Activated CD8-positive, alpha-beta T cell treated with anti-CD3 and anti-CD28 coated beads for 36 hours (primary cell): ENCODE measurements at places on chromosomes 6 and 20. TPM values are rescaled to one million over a fixed set of nuclear protein-coding genes. Genes with fewer than 3 reads are reported as not detected.

PPP1R3G gene
- 0.14 TPM for total RNA-seq

PNISR gene
- 121 TPM for total RNA-seq

IL20RA gene
- not detected for total RNA-seq

PGC gene
- not detected for total RNA-seq

MCCD1 gene
- total RNA-seq = not detected

SFTA2 gene
- total RNA-seq = not detected

AVP gene
- not detected for total RNA-seq

HLA-DOA gene
- 8.1 TPM for total RNA-seq

NKAPL gene
- not detected for total RNA-seq

CD24 gene
- total RNA-seq = 0.54 TPM

RNF5 gene
- total RNA-seq = 57.9 TPM

PTPRT gene
- total RNA-seq = not detected

TMEM217 gene
- total RNA-seq = 4.0 TPM

ZSCAN12 gene
- 7.4 TPM for total RNA-seq

RIN2 gene
- total RNA-seq = not detected

ANKRD66 gene
- not detected for total RNA-seq

EZR gene
- 206 TPM for total RNA-seq

POM121L2 gene
- not detected for total RNA-seq

LINC00237 gene
- total RNA-seq = not detected

KCNK15 gene
- total RNA-seq = 0.25 TPM

KCNK5 gene
- total RNA-seq = 25.0 TPM

DPPA5 gene
- not detected for total RNA-seq

ENPP4 gene
- 6.6 TPM for total RNA-seq

PNPLA1 gene
- not detected for total RNA-seq

XRN2 gene
- total RNA-seq = 71.3 TPM

SIRPB1 gene
- total RNA-seq = 0.92 TPM

RAD21L1 gene
- 0.25 TPM for total RNA-seq

SLC22A2 gene
- total RNA-seq = not detected

PRDM1 gene
- total RNA-seq = 24.7 TPM

CPNE5 gene
- total RNA-seq = 1.2 TPM

RTF2 gene
- 72.0 TPM for total RNA-seq

CLPSL2 gene
- total RNA-seq = not detected

ID4 gene
- total RNA-seq = not detected

CALHM5 gene
- not detected for total RNA-seq

ALDH8A1 gene
- 1.6 TPM for total RNA-seq

SYNDIG1 gene
- not detected for total RNA-seq

SUPT3H gene
- total RNA-seq = 20.2 TPM

TRIM31 gene
- not detected for total RNA-seq

SIGLEC1 gene
- total RNA-seq = not detected

DAAM2 gene
- total RNA-seq = not detected

WFDC5 gene
- not detected for total RNA-seq

CST2 gene
- total RNA-seq = not detected

CDSN gene
- total RNA-seq = not detected
